ENCODE measurements at places on chromosomes 12 and 14.

DNA sequence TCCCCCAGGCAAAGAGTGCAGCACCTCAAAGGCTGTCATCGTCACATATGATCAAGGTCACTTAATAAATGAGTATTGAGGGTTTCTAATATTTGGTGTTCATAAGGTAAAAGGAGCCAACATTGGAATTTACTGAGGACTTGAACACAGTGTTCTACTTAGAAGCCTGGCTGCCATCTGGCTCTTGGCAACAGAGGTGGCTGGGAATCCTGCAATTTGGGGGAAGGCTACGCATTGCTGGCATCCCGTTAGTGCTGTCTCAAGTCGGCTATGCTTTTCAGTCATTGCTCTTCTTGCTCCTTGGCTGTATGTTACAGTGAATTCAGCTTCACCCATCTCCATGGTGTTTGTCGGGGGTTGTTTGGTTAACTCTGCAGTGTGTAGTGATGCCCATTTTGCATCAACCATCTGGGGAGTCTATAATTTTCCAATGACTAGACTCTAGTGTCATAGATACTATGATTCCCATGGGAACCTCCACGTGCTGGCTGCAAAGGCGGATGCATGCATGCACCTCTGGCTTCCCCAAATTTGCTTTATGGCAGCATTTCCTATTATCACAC lies 12.9 kb upstream of the SLC24A4 start:
- DNase-seq, result no peak

DNA sequence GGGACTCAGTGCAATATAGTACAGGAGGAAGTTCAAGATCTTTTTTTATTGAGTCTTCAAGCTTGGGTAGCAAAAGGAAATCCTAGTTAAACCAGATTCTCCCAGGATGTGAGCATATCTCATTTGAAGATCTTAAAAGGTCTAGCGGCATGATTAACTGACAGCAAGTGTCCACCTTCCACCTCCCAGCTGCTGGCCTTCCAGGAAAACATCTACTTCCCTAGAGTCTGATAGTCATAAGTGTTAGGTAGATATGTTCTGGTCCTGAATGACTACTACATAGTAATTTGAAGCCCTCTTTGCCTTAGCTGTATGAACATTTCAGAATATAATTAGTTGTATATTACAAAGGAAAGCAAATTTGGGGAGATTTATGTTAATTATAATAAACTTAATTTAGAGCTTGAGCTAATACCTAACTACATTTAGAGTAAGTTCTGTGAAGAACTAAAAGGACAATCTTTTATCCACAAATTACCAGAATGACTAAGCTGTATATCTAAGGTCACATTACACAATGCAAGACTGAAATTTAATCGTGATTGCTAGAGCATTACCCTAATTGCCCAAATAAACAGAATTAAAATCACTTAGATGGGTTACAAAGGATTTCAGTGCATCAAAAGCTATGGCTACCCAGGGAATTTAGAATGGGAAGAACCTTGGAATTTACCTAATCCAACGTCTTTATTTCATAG lies 9.9 kb downstream of the LGR5 start:
- DNase-seq, result no peak

DNA sequence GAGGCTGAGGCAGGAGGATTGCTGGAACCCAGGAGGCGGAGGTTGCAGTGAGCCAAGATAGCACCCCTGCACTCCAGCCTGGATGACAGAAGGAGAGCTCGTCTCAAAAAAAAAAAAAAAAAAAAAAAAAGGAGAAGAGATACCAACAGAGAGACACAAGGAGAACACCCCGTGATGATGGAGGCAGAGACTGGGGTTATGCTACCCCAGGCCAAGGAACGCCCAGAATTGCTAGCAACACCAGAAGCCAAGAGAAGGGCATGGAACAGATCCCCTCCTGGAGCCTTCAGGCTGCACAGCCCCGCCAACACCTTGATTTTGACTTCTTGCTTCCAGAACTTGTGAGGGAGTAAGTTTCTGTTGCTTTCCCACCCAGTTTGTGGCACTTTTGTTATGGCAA lies 148.0 kb upstream of the FOXN3 start:
- DNase-seq, result no peak

DNA sequence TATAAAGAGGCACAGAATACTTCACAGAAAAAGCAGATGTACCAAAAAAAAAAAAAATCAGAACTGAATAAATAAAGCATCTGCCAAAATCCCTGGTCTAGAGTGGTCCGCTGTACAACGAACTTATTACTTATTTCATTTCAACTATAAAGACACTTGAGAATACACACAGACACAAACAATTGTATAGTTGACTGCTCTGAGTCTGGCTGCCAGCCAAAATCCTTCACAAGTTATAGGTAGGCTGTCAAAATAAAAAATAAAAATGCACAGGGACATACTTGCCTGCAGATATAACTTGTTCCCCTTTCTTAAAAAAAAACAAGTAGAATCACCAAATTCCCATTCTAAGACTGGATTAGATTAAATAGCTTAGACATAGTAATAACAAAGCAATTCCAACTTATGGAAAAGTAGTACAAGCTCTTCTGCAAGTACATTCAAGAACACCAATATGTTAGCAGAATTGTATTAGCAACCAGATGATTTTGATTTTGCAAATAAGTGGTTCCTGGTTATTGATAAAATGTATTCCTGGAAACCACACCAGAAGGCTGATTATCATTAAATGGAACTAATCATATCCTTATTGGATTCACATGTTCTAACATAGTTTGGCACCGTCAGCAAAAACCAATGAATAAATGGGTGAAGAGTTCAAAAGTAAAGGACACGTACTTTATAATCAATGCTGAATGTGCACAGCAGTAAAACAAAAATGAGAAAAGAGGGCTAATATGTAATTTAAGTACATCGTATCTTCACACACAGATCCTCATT lies 248.5 kb downstream of the NELL2 start:
- DNase-seq, result no peak

DNA sequence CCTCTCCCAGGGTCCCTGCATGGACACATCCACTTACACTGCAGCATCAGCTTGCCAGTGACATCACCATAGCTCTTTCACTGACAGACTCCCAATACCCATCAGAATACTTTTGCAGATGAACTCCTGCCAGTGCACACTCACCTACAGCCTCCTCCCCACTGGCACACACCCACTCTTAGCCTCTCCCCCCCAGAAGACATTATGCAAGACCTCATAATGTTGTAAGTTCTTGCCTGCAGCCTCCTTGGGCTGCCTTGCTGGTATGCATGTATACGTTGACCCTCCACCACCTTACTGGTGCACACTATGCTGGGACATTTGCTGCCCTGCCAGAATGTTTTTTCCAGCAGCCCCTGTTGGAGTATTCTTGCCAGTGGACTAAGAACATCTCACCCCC lies 324.2 kb downstream of the AEBP2 start:
- no peak for DNase-seq

GRCh38 chr12:58361056-58361455 lies 419.7 kb downstream of the ATP23 start:
- no peak for DNase-seq

GRCh38 chr12:107458163-107458562 lies 227.4 kb upstream of the PWP1 start:
- no peak for DNase-seq

DNA sequence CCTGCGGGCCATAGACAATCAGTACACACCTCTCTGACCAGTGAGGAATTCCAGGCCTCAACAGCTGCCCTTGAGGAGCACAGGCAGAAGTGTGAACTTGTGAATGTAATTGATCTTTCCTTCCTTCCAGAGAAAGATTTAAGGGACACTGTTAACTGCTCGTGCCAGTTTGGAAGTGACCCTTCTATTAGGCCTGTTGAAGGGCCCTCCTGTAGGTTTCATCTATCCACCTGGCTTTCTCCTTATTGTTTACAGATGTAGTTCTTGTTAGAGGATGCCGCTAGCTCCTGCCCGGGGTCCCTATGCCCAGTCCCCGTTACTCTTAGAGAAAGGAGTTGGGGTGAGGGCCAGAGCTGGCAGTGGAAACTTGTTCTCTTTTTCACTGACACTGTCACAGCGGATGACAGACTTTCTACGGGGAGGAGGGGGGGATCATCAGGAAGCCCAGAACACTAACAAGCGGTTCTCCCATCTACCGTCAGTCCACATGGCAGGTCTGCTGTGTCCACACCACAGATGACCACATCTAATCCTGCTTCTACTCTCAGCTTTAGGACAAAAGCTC lies 42.6 kb downstream of the SH2B3 start:
- DNase-seq, result no peak

DNA sequence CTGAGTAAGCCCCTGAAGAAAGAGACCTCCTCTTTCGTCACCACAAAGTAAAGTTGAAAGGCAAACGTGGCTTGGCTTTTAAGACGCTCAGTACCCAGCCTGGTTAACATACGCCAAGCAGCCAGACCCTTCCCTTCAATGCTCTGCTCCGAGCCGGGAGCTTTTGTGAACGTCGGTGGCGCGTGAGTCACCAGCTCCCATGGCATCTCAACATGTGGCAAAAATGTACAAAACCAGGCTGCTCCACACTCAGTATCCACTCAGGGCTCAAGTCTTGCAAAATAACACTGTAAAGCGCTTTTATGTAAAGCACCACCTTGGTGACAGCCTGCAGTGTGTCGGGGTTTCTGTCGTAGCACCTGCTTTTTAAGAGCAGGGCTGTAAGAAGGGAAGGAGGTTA lies 89.0 kb downstream of the SETD3 start:
- DNase-seq, result no peak

DNA sequence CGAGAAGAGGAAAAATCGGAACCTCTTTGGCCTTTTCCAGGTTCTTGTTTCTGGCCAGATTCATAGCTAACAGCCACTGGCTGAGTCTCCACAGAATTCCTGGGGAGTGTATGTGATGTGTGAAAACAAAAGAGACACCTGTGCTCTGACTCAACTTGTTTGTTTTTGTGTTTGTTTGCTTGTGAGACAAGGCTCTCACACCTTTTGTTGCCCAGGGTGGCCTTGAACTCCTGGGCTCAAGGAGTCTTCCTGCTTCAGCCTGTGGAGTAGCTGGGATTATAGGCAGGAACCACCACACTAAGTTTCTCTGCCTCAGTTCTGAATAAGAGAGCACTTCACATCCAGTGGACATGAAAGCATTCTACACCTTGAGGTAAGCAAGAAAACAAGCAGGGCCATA lies 22.7 kb downstream of the MFAP5 start:
- no peak for DNase-seq

DNA sequence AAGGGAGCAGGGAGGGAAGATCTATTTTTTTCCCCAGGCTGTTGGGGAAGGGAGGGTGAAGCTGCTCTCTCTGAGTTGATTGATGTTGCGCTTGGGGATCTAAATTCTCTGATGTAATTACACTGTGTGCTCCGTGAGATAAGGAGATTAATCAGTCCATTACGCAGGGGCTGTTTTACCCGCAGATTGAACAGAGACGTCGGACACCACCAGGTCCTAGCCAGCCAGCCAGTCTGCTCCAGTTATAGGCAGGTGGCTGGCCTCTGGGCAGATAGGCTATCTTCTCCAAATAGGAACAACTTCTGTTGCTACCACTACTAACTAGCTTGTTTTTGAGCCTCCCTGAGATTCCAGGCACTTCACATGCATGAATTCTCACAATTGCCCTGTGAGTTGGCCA lies 91.1 kb downstream of the SRRM4 start:
- DNase-seq, result no peak

GRCh38 chr14:92392711-92393110 lies 69.7 kb downstream of the SLC24A4 start:
- DNase-seq, result no peak

- DNase-seq, result no peak
Observed at GRCh38 chr12:99231031-99231430, 416.5 kb upstream of the GARIN6 start.

DNA sequence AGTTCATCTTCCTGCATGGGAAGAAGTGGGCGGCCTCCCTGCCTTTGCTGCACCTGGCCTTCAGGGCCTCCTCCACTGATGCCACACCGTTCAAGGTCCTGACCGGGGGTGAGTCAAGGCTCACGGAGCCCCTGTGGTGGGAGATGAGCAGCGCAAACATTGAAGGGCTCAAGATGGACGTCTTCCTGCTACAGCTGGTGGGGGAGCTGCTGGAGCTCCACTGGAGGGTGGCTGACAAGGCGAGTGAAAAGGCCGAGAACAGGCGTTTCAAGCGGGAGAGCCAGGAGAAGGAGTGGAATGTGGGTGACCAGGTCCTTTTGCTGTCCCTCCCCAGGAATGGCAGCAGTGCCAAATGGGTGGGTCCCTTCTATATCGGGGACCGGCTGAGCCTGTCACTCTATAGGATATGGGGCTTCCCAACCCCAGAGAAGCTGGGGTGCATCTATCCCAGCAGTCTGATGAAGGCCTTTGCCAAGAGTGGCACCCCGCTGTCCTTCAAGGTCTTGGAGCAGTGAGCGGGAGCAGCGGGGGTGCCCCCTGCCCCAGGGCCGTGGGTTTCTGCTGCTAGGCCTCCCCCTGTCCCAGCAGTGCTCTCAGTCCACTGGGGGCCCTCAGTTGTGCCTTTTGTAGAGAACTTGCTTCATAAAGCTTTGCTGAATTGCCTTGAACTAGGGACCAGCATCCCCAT lies 12.4 kb downstream of the CBLN3 start:
- DNase-seq, result no peak

GRCh38 chr12:10031321-10031720 lies 839 bp downstream of the CLEC9A start:
- no peak for DNase-seq

DNA sequence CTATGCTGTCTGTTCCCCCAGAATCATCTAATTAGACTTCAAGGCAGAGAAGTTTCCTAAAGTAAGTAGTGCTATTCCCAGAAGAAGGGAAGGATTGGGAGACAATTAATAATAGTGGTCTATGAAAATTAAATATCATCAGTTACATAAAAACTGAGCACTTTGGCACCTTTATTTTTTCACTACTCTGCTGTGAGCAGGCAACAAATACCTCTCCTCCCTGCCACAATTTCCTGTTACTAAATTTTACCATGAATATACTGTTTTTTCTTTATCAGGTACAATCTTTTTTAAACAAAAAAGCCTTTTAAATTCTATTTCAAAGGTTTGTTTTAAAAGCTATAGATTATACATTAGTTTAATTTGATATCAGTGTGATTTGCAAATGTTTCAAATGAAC lies 29.4 kb upstream of the KRAS start:
- no peak for DNase-seq

GRCh38 chr12:9750276-9751203 lies 10.2 kb downstream of the CD69 start:
- DNase-seq, result peak; percentile 72

- DNase-seq, result no peak
Observed at GRCh38 chr12:75269209-75269608, 59.6 kb upstream of the KCNC2 start.

DNA sequence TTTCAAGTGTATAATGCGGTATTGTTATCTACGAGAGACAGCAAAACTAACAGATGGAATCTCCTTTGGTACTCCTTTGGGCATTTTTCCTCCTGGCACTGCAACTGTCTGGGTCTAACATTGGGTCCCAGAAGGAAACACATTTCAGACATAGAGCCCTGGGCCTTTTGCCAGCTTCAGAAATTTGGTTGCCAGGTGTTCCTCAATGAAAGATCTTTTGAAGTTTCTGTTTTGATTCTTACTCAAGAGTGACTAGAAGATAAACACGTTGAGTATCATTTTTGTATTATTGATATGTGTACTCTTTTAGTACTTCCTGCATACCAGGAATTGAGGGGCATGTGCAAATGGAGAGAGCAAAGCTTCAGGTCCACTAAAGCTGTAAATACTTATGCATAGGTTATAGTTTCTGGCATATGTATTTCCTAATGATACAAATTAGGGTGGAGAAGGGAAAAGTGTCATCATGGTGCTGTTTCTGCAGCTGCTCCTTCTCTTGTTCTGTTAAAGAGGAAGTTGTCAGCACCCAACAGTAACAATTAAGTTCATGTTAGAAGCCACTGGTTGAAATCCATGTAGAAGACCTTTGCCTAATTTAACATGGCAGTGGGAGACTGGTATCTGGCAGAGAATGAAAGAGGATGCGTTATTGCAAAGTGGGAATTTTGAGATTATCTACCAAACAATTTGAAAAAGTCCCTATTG lies 53.5 kb downstream of the SLC38A6 start:
- DNase-seq, result peak; percentile 19
